ENCODE measurements at places on chromosomes 2 and 18.

DNA sequence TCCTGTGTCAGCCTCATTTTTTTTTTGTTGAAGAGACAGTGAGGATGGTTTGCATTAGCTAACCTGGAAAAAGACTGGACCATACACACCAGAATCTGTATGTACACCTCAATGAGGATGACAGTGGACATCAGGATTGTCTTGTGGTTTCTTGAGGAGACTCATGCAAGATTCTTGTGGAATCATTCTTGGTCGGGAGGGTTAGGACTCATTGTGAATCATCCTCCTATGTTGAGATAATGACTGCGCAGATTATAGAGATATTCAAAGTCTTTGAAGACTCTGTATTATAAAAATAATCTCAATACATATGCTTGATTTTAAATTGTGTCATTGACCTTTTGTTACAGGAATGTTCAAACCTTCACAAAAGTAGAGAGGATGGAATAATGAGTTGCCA, 49.1 kb upstream of the DOCK10 start:
- DNase-seq = no peak

DNA sequence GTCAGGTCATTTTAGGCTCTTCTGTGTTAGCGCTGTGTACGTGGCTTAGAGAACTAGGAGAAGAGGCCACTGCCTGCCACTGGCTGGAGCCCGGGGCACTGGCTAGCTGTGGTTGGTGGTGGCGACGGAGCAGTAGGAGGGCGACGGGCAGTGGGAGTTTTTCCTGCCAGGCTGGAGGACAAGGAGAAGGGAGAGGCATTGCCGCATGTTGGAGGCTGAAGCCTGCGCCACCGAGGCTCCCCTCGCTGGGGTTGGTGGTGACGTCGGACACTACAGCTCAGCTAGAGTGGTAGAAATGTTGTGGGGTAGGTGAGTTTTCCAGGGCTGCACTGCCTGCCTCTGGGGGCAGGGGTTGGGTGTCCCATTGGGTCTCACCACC, 41.7 kb upstream of the IMP4 start:
- no peak for DNase-seq

GRCh38 chr2:9106338-9107167, 100.1 kb upstream of the ASAP2 start:
- DNase-seq = peak; percentile 66

DNA sequence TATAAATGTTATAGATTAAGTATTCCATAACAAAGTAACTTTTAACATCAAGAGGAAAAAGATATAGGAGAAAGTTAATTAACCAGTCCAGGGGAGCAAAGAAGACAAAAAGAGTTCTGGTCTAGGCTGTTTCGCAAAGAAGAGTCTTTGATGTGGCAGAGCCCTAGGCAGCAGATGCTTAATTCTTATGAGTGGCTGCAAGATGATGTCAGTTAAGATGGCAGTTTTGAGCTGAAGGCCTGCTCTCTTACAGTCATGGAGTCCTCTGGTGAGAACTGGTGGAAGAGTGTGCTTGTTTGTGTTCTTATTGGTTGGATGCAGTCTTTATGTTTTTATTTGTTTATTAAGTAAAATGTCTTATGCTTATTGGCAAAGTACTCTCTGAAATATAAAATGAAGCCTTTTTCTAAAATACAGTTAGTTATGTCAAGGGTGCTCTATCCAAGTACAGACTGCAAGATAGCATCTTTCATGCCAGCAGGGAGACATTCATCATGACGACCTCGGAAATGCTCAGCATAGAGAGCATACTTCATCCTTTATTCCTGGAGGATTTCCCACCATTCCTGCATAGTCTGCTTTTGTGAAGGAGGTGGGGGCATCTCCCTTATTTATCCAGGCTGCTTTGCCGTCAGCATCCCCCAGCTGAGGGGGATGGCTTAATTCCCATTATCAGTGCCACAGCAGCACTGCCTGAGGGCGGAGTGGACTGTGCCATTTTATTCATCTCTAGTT, 38.9 kb upstream of the SERPINE2 start:
- no peak for DNase-seq

- DNase-seq = no peak
Observed at GRCh38 chr2:75407038-75407530, 153.7 kb downstream of the EVA1A start.

DNA sequence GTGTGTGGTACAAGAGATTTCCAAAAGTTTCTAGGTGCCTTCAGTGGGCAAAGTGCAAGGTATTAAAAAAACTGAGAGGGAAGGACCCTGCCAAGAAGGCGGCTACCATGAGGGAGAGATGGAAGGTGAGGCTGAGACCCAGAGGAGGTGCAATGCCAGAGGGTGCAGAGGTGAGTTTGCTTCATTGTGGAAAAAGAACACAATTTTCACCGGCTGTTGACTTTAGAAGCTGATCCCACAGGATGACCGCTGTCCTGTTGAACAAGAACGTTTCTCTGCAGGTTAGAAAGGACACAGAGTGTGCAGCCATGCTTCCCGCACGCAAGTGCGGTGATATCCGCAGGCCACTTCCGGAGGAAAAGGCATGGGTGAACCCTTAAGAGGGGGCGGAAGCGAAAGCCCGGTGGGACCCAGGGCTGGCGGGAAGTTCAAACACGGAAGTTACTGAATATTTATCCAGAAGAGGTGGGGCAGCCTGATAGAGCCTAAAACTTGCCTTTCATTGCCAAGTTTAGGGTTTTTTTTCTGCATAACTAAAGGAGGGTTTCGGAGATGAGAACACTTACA, 16.6 kb downstream of the SP110 start:
- DNase-seq = no peak

DNA sequence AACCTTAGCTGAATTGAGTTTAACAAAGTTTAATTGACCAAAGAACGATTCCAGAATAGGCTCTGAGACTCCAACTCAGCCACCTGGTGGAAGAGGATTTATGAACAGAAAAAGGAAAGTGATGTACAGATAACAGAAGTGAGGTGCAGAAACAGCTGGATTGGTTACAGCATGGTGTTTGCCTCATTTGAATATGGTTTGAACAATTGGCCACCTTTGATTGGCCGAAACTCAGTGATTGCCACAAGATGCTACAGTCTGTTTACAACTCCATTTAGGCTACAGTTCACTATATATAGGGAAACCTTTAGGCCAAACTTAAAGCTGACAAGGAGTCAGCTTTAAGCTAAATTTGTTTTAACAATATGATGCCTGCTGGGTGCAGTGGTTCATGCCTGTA, 28.1 kb upstream of the SLC35G4 start:
- DNase-seq = no peak

GRCh38 chr2:174171686-174172445, 76.5 kb downstream of the OLA1 start:
- DNase-seq = no peak

DNA sequence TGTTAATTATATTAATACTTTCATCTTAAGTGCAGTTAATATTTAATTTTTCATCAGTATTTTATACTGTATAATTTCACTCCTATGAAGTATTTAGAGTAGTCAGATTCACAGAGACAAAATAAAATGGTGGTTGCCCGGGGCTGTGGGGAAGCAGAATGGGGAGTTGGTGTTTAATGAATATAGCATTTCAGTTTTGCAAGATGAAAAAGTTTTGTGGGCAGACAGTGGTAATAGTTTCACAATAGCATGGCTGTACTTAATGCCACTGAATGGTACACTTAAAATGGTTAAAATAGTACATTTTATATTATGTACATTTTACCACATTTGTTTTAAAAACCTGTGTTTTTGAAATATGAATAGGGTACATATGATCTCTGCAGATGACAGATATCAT, 31.2 kb downstream of the CFAP221 start:
- DNase-seq = no peak

GRCh38 chr2:240520974-240521350, 36.8 kb downstream of the ANKMY1 start:
- no peak for DNase-seq

DNA sequence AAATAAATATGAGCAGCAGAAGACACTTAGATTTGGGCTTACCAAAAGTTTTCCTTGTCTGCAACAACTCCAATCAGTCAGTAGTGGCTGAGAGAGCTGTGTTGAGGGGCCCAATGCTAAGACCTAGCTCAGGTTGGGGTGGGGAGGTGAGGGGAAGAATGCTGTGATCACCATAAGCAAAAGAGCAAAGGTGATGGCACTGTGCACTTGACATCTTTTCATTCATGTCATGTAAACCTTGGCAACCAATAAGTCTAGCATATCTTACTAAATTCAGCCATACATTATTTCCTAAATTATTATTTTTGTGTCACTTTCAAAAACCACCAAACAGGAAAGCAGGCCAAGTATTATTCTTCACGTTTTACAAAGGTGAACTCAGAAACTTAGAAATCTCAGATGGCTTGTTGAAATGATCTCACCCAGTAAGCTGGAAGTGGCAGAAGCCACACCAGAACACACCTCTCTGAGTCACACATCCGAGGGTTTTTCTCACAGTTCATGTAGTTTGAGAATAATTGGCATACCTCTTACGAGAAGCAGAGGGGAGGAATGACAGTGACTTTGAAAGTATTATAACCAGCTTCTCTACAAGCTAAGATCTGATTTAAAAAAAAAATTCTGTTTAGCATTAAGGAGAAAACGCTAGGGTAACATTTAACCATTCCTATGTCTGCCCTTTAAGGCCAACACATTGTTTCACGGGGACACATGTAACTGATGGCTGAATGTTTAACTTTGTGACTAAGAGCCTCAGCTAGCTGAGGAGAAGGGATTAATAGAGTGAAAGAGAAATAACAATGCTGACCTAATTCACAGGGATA, 43.3 kb upstream of the SETBP1 start:
- no peak for DNase-seq

DNA sequence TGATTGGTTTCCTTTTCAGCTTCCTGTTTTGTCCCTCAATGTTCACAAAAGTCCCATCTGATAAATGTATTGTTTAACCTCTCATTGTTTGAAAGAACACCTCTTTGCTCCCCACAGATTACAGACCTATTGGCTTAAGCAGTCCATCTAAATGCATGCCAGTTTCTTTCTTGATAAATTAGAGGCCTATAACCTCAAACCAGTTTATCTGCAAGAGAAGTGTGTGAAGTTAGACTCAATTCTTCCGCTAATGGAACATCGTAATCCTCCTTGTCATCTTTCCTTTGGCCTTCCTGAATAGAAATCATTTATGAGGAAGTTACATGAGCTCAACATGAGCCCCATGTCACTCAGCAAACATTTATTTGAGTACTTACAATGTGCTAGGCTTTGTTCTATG, 74.0 kb downstream of the FRZB start:
- DNase-seq = no peak

- DNase-seq = no peak
Observed at GRCh38 chr2:86697551-86698104, 22.5 kb upstream of the RMND5A start.

GRCh38 chr2:201642086-201642578, 1.2 kb downstream of the TMEM237 start:
- DNase-seq = peak; percentile 27

DNA sequence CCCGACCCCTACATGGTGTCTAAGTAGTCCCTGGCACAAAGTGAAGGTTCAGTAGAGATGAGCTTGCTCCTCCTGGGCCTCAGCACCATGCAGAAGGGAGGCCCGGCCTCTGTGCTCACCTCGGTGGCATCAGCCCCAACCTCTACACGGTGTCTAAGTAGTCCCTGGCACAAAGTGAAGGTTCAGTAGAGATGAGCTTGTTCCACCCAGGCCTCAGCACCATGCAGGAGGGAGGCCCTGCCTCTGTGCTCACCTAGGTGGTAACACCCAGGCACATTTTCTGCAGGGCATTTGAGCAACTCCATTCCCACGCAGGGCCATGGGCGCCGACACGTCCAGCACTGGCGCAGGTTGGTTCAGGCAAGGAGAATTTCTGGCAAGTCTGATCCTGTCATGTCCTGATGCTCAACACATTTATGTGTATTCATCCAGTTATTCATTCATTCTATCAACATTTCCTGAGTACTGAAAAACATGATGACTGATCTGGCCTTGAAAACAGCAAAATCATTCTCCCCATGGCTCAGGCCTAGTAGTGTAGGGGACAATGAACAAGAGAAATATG, 408.2 kb upstream of the MYT1L start:
- DNase-seq = no peak

- peak; percentile 72 for DNase-seq
Observed at GRCh38 chr2:235135990-235136561, 184.3 kb downstream of the SH3BP4 start.

- DNase-seq = no peak
Observed at GRCh38 chr2:127182626-127183458, 37.3 kb downstream of the CYP27C1 start.

GRCh38 chr18:45379903-45380302, 235.4 kb upstream of the SLC14A2 start:
- no peak for DNase-seq

DNA sequence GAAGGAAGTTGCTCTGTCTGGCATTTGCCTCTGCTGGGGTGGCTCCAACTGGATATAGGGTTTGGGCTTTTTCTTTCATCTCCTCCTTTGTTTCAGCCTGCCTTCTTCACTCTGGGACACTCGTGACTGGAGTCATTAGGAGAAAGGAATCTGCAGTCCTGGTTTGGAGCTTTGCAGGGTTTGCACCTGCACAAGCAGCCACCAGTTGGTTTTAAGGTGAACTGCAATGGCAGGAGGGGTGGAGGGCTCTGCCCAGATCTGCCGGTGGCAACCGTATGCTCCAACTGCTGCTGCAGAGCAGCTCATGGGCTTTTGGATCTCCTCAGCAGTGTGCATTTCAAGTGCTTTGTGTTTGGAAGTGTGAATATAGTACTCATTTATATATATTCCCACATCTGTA, 131.3 kb upstream of the MGAT5 start:
- DNase-seq = no peak

- peak; percentile 81 for DNase-seq
Observed at GRCh38 chr2:215664847-215665525, 229.1 kb upstream of the FN1 start.

DNA sequence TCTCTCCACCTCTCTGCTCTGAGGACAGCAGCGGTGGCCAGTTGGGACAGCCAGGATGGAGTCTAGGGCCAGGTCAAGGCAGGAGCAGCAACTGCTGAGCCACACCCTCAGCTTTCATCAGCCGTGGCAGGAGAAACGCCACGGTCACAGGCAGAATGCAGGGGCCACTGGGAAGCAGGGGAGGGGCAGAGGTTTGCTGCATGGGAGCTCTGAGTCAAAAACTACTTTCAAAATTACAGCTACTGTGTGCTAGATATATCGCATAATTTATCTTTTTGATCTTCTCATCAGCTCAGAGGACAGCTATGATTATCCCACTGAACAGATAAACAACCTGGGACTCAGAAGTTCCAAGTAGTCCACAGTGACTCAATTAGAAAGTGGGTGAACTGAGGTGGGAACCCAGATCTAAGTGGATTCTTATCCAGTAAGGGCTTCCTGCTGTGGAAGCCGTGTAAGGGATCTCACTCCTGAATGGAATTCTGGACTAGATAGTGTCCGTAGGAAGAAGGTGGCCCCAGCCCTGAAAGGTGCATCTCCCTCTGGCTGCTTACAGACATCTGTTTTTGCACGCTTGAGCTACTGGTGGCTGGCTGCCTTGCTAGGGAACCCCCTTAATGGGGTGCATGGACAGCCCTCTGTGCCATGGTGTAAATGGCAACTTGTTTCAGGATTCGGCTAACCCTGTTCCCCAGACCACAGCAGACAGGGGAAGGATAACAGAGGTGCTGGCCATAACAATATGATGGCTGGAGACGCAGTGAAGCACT, 194.6 kb upstream of the SMAD2 start:
- DNase-seq = no peak
